Type B pancreatic cell (in vitro differentiated cells): ENCODE measurements at places on chromosomes 5 and 9. TPM values are rescaled to one million over a fixed set of nuclear protein-coding genes. Genes with fewer than 3 reads are reported as not detected.
A peak's percentile ranks its signal among the peaks of the same experiment; 100 is the strongest.

CCNI2 gene
- total RNA-seq, result 0.76 and 1.4 TPM in 2 replicates

SELENOP gene
- total RNA-seq, result 65.5 and 96.2 TPM in 2 replicates

PAEP gene
- total RNA-seq, result not detected in 2 replicates

SHC3 gene
- 4.8 and 5.3 TPM in 2 replicates for total RNA-seq

NREP gene
- total RNA-seq, result 139 and 462 TPM in 2 replicates

CER1 gene
- 0.38 and 0.99 TPM in 2 replicates for total RNA-seq

PROB1 gene
- 0.69 and 1.3 TPM in 2 replicates for total RNA-seq

PKD2L2 gene
- total RNA-seq, result not detected in 2 replicates

WDR70 gene
- total RNA-seq, result 33.4 and 50.2 TPM in 2 replicates

RASEF gene
- total RNA-seq, result 10.0 and 23.3 TPM in 2 replicates

UAP1L1 gene
- 3.4 and 5.4 TPM in 2 replicates for total RNA-seq

IRX4 gene
- 1.6 and 6.0 TPM in 2 replicates for total RNA-seq

NME5 gene
- total RNA-seq, result 4.3 and 7.8 TPM in 2 replicates

PRR7 gene
- total RNA-seq, result 5.9 and 8.8 TPM in 2 replicates

PCA3 gene
- 0.33 TPM in 1 of 2 replicates, not detected in the other for total RNA-seq

- no peak for DNase-seq
These were observed 34.7 kb downstream of the RETREG1 start for GRCh38 chr5:16582081-16582480.

DNA sequence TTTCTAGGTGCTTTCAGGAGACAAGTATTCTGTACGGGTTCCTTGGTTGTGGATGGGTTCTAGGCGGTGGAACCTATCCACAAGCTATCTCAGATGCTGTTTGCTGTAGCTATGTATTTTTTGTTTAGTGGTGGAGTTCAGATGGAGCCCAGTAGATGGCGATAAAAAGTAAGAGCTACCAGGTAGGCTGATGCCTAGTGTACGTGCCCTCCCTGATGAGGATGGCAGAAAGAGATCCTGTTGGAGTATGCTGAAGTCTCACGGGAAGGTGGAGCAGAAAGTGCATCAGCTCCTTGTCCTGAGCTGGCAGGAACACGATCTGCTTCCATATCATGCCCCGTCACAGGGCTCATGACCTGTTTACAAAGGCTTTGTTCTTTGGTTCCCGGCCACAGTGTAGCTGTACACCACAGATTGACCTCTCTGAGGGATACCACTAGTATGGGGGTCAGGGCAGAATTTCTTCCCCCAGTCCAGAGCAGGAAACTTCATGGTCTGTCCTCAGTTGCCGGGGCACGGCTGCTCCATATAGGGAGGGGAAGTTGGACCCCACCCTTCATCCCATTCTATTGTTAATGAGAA lies 12.6 kb upstream of the UGT3A2 start:
- DNase-seq, result no peak

- DNase-seq, result no peak
These were observed 61.1 kb upstream of the LPAR1 start for GRCh38 chr9:111099199-111100008.

DNA sequence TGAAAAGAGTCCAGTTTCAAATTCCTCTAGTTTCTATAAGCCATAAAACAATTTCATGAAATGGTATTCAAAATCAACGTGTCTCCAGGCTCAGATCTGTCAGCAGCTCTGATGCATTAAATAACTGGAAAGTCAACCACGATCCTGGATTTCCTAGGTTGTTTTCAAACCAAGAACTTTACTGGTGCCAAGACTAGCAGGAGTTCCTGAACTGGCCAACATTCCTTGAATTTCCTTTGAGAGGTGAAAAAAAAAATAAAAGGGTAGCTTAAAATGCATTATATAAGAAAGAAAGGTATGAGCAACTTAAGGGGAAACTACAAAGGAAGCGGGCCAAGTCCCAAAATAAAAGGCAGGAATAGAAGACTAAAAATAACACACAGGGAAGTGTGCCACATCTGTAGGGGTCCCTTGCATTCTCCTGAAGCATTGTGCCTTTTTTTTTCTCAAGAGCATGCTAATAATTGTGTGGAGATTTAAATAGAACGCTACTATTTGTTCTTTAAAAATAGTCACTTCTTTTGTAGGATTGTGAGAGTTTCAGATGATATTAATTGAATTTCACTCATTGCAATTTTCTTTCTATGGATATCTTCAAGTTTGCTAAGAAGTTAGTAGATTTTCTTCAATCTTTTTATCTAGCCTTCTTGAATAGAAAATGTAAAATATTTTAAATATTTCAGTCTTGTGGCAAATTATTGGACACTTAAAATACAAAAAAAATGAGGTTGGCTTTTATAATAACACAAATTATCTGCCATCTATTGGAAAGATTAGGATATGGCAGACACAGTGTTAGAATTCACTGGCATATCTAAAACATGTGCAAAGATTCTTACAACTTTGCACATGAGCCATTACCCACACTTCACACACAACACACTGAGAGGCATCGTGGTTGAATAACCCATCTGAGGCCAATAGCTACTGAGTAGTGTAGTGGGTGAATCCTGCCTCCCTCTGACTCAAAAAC lies 15.3 kb downstream of the ESM1 start:
- no peak for DNase-seq

DNA sequence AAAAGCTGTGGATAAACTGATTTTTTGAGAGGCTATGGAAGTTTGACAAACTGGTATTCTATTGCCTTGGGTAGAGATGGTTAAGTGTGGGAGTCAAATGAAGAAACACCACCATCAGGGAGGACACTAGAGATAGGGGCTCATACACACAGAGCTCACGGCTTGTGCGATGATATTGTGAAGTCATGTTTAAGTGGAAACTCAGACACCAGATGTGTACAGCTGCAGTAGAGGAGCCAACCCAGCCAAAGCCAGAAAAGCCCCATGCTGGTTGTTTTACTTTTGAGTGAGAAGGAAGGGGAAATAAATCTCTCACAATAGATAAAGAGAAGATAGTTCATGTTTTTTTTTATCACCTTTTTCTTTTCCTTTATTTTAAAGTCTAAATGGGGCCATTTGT lies 377.7 kb downstream of the DMRT2 start:
- DNase-seq, result no peak

DNA sequence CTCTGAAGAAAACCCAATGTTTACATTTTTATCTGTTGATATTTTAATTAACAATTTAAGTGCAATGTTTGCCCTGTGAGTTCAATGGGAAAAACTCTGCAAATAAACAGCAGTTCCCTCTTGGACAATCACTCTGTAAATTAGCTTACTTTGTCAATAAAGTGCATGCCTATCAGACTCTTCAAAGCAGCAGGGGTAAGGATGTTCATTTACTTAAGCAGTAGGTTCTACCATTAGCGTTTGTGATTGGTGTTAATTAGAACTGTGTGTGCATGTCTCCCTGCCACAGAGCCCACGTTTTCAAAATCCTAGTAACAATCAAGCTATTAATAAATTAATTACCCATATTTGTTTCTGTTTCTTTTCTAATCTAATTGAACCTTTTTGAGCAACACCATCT lies 1921.6 kb upstream of the WWC1 start:
- no peak for DNase-seq

DNA sequence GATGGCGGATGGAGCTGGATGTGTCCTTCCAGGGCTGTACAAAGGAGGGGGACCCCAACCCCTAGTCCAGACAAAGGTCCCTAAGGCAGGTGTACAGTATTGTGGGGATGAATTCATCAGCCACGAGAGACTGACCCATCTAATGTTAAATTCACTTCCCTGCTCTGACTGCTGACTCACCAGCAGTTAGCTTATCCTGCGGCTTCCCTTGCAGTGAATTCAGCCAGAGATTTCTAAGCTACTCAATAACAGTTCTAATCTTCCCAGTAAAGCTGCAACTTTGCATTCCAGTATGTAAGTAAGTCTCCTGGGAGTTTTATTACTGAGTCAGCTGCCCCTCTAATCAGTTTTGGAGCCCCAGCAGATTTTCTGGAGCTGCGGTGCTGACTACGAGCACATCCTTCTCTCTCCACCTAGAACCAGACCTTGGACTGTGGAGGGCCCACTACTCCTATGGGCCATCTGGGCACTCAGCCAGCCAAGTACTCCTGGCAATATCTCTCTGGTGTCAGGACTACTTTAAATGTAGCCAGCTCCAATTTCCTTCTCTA lies 16.1 kb downstream of the B4GALT1 start:
- no peak for DNase-seq

DNA sequence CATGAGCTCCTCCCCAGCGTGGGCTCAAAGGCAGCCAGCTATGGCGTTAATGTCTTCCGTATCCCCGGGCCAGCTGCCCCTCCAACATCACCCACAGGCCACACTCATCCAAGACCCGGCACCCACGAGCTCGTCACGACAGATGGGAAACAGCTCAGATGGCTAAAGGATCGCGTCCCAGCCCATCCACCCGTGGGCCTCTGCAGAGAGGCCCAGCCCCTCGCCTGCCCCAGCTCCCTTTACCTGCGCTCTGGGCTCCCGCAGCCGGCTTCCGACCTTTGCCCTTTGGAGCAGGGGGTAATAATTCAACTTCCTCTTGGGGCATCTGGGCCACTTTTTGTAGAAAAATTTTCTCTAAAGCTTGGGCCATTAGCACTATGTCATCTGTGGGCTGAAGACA lies 16.5 kb downstream of the BRD3 start:
- DNase-seq, result no peak

DNA sequence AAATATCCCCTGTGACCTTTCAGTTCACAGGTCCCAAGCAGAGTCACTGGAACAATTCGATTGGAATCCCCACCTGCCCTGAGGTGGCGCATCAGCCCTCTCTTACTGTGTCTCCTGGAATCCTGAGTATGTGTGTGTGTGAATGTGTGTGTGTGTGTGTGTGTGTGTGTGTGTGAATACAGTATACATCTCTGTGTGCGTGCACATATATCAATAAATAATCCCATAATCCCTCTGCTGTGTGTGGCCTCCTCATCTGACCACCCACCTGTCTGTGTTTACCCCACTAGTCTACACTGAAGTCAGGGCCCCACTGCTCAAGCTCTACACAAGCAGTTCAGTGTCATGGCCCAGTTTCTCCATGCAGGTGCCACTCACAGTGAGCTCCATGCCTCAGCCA lies 187.4 kb downstream of the ERCC6L2 start:
- DNase-seq, result no peak

GRCh38 chr5:111772456-111773122 lies 15.6 kb upstream of the NREP start:
- DNase-seq, result no peak

DNA sequence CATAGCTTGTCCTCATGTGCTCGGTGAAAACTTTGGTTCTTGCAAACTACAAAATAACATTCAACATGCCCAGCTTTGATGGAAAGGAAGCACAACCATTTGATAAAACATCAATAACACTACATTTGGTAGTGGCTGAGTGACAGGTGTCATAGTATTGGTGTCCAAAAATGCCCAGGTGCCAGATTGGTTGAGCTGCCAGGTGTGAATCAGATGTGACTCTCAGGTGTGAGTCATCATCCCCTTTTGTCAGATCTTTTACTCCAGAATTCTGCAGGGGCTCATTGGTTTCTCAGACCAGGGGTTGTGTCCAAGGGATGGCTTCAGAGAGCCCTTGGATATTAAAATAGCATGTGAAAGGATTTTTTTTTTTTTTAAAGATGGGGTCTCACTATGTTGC lies 22.5 kb upstream of the POMT1 start:
- no peak for DNase-seq

DNA sequence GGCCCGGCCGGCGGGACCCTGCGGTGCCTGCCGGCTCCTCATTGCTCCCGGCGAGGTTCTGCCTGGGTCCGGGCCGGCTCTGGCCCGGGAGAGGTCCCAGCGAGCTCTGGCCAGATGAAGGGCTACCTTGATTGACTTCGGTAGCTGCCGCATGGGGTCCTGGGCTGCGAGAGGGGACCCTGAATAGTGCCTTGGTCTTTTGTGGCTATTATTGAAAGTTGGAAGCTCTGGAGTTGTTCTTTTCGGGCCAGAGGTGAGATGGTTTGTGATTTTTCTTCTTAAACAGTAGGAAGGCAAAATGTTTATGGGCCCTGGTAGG lies 635 bp downstream of the NAA35 start:
- no peak for DNase-seq

DNA sequence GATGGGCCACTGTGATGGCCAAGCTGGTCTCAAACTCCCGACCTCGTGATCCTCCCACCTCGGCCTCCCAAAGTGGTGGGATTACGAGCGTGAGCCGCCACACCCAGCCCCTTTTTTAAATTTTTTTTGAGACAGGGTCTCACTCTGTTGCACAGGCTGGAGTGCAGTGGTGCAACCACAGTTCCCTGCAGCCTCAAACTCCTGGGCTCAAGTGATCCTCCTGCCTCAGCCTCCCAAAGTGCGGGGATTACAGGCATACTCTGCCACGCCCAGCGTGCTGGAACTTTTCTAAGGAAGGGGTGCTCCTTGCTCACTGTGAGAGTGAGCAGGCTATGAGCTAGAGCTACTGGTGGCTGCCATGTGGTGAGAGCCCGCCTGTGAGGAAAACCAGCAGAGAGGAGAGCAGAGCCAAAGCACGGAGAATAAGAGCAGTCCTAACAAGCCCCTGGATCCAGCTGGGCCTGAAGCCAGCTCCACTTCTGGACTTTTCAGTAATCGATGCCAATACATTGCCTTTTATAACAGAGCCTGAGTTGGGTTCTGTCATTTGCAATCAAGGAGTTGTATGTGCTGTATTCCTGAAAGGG lies 75.5 kb upstream of the UNC5A start:
- DNase-seq, result peak; percentile 51

DNA sequence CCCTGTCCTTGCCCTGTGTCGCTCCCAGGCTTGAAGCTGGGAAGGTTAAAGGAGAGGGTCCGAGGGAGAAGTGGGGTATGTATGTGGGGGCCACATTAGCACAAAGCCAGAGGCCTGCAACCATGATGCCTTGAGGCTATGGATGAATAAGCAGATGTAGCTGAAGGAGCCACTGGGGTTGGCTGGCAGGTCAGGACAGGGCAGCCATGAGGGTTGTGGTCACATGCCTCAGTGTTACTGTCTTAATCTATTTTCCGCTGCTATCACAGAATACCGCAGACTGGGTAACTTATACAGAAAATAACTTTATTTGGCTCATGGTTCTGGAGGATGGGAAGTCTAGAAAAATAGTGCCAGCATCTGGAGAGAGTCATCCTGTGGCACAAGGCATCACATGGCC lies 9.2 kb upstream of the GRHPR start:
- DNase-seq, result no peak

GRCh38 chr5:149811453-149811852 lies 81.3 kb downstream of the PPARGC1B start:
- no peak for DNase-seq

GRCh38 chr5:78327761-78328510 lies 32.5 kb upstream of the SCAMP1 start:
- DNase-seq, result no peak

- DNase-seq, result no peak
These were observed 88.9 kb downstream of the NUDT12 start for GRCh38 chr5:103473725-103474124.

DNA sequence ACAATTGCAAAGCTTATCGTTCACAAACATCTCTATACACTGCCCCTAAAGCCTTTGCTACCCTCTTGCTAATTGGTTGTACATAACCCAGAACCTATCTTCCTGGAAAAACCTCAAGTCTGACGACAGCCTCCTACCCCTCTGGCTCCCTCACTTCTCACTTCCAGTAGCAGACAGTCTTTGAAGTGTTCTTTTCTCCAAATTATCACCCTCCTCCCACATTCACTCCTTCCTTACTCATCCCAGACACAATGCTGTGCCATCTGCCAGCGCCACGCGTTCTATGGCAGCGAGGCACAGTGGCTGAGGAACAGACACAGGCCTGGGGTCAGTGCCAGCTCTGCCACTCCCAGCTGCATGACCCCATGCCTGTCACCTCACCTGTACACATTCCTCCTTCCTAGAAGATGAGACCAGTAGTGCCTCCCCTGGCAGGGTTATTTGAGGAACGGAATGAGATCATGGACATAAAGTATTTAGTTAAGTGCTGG lies 27.7 kb downstream of the CLTA start:
- no peak for DNase-seq
